ENCODE measurements at places on chromosomes 6 and 20.

- DNase-seq, result no peak
Observed at GRCh38 chr20:26279238-26279637, 582.6 kb upstream of the ZNF337 start.

GRCh38 chr6:151514000-151514730 is 20.3 kb downstream of the CCDC170 start:
- DNase-seq, result no peak

GRCh38 chr6:86856937-86857563 is 80.3 kb upstream of the HTR1E start:
- no peak for DNase-seq

DNA sequence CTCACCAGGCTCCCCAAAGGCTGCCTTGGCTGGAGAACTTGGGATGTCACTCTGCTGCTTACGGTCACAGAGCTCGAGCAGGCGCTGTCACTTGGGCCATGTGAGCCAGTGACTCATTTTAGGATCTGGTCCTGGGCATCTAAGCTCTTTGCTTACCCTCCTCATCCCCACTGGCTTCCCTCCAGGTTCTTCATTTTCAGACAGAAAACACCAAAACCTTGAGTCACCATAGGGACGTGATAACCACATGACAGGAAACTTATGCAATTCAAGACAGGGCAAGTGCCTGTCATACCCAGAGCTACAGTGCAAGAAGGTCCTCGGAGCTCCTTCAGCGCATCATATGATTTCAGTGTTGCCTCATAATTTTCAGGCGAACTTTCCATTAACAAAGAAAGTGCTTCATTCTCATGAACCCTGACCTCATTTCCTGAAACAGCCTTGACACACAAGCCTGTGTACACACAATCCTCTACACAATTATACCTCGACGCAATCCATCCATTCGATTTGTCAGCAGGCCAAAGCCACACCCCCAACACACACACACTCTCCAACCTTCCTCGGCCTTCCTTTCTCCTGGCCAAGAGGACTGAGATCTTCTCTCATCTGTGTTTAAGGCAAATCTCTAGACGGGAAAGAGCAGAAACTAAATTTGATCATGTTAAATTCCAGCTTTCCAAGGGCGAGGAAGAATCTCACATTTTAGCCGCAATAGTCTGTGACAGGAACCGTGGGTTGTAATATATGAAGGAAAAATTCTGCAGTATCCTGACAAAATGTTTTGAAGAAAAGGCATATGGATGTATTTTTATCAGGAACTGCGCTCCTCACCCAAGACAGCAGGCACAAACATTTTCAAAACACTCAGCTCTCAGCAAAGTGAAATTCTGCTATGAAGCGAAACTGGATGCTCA is 25.3 kb downstream of the TBC1D7 start:
- peak; percentile 79 for DNase-seq

DNA sequence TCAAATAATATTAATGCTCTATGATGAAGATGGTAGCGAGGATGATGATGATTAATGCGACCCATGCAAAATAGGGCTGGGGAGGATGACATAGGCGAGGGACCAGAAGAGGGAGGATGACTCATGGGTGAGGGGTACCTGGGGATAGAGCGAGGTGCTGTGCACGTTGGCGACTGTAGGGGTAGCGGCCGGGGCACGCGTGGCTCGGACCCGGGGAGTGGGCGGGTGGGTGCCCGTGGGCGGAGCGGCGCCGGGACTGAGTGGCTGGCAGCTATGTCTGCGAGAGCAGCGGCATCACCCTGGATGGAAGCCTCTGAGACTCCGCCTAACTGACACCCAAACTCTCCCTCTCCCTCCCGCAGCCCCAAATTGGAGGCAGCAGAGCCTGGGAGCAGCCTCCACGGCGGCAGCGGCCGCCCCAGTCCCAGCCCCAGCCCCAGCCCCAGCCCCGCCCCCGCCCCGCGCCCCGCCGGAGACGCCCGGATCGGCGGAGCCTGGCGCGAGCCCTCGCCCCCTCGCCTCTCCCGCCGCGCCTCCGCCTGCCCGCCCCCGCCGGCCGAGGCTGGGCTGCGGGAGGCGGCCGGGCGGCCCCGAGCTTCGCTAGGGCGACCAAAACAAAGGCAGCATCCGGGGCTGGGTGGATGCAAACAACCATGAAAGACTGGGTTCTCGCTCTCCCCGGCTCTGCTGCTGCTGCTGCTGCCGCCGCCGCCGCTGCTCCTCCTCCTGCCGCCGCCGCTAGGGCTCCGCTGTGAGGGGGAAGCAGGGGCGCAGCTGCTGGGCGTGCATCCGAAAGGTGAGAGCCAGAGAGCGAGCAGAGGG is at the start of gene RIMS1:
RIMS1 (plus strand) TSS at position 367 of the 822 bp plus-strand sequence. CDS start 474 bp downstream, outside the sequence.
- DNase-seq, result no peak

DNA sequence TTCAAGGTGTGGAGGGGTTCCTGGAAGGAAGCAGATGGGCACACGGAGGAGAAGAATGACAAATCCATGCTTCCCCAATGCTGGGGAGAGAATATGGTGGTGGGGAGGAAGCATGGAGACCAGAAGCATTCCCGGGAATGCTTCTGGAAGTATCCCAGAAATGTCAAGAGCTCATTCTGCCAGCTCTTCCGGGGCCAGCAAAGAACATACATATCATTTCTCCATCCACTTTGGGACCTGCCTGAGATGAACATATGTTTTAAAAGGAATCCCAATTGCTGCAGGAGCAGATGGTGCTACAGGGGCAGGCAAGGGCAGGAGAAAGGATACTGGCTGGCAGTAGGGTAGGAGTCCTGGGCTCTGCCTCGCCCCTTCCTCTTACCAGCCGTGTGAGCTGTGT is 37.9 kb upstream of the CCDC167 start:
- DNase-seq, result no peak

DNA sequence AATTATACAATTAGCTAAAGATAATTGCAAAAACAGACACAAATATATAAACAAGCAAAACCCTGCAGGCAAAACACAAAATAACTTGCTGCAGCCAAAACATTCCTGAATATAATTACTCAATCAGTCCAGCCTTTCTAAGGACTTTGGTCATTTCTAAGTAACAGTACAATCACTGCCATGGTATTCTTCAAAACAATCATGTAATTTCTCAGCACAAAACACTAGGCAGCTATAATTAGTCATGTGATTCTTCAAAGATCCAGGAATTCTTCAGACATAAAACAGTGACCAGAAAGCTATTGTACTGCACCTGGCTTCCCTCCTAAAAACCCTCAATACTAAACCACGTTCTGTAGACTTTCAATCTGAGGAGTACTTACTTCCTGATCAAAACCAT is 881.1 kb downstream of the EPHA7 start:
- no peak for DNase-seq

DNA sequence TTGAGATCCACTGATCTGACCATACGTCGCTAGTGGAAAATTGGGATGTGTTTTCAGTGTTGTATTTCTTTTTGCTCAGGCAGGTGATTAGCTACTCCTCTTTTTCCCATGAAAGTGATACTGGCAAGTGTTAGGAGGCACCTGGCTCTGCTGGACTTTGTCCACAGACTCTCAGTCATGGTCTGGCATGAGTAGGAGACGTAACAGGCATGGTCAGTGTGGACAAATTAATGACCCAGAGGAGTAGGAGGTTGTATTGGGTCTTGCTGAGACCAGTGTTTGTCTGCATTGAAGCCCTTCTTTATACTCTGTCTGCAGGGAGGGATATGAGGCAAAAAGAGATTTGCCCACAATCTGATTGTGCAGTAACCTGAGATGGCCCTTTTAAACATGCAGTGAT is 178.7 kb downstream of the DTNBP1 start:
- DNase-seq, result no peak

GRCh38 chr6:47163536-47163935 is 121.4 kb upstream of the ADGRF1 start:
- no peak for DNase-seq

DNA sequence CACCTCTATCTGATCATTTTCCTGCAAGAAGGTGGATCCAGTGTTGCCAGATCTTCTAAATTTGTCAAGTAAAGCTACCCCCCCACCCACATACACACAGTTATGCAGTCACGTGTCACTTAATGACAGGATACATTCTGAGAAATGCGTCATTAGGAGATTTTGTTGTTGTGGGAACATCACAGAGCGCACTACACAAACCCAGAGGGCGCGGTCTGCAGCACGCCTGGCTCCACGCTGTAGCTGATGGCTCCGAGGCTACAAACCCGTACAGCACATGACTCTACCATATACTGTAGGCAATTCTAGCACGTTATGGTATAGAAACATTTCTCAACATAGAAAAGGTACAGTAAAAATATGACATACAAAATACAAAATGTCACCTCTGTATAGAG is 126.9 kb downstream of the SYCP2 start:
- DNase-seq, result peak; percentile 65

DNA sequence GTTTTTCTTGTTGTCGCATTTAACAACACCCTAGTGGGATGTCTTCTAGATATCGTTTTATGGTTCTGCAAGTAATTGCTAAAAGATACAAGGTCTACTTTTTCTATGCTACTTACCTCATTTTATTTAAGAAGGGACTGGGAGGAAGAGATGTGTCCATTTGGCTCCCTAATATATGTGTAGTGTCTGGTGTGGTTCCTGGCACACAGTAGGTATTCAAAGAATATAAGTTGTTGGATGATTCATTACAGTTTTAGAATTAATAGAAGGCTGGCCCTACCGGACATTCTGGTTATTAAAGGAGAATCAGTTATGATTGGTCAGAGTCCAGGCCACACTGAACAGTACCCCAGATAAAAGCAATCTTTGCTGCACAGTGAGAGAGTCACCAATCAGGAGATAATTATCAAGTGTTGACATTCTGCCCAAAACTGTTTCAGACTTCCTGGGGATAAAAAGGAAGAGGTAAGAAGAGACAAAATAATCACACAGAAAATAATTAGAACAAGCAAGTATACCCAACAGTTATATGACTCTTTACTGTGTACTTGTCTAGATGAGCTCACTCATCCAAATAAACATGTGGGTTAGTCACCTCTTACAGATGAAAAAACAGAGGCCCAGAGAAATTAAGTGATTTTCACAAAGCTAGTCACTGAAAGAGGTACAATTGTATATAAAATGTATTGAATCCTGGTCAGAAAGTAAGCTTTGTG is 7.0 kb downstream of the TMEM244 start:
- no peak for DNase-seq

- no peak for DNase-seq
Observed at GRCh38 chr20:59043698-59044097, 1.1 kb upstream of the PRELID3B start.

GRCh38 chr20:57795342-57795697 is 85.5 kb upstream of the PMEPA1 start:
- DNase-seq, result peak; percentile 65

DNA sequence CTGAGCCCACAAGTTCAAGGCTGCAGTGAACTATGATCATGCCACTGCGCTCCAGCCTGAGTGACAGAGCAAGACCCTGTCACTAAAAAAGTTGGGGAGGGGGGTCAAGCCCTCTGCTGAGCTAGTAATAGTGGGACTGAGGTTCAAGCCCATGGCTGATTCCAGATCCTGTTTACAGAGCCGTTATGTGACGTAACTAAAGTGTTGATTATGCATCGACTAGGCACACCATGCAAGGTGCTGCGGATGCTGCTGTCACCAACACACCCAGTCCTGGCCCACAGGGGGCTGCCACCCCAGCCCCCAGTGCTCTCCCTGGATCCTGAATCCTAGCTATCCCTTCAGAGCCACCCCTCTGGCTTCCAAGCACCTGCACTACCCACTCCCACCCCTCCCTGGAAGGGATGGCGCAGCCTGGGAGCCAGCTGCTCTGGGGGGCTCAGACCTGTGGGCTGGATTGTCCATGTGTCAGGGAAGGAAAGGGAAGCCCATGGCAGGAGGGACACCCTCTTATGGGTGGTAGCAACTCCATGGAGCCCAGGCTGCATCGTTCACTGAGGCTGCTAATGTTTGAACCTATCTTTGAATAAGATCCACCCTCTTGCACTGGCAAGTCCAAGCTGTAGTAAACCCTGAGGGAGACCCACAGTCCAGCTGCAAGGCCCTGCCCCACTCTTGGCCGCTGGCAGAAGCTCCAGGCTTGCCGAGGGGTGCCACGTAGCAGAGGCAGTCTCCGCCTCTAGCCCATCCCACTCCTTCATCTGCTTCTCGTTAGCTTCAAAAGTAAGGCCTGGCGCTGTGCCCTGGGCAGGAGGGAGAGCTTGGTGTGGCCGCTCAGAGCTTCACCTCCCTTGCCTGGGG is 95.0 kb downstream of the SNX5 start:
- DNase-seq, result no peak

- DNase-seq, result no peak
Observed at GRCh38 chr6:18209539-18210197, 54.4 kb downstream of the KDM1B start.

DNA sequence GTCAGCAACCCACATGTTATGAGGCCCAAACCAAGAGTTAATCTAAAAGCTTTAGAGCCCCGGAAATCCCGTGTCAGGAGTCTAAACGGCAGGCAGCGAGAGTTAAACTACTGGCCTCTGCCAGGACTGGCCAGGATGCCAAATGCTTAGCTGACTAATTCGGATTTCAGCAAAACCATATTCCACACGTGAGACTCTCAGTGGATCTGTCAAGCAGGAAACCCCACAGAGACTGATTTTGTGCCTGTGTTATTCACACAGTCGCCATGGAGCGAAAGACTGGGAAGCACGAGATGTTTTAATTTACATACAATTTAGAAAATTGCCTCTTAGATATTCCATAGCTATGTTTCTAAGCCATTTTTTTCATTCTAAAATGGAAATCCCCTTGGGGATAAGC is 152.9 kb downstream of the RNASET2 start:
- no peak for DNase-seq

- DNase-seq, result peak; percentile 18
Observed at GRCh38 chr20:46401478-46401860, 4.9 kb downstream of the ELMO2 start.

DNA sequence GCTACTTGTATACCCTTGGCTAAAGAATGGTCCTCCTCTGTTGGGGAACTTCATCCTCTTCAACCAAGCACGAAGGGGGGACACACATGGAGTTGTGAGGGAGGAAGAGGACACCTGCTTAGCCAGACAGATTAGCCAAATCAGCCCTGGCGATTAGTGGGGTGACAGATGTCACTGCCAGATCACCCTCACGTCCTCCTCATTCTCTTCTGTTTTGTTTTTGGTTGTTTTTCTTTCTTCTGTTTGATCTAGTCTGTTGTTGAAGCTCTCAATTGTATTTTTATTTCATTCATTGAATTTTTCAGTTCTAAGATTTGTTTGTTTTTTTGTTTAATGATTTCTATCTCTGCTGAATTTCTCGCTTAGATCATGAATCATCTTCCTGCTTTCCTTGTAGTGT is 27.5 kb upstream of the NKX2-4 start:
- DNase-seq, result no peak

DNA sequence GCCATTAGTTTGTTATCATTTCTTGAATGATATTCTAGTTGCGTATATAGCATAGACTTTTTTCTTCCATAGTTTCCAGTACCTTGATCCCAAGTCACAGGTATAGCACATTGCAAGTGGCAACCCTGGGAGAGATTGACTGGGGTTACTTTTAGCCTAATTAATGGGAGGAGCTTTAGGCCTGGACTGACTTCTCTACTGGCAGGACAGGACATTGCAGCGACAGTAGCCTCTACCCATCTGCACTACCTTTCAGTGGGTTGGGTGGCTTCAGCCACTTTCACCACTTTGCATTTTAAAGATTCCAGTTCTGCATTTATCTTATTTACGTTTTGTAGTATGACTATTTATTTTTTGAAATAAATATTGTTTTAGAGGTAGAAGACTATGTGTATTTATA is 320.3 kb downstream of the RIMS1 start:
- no peak for DNase-seq

GRCh38 chr6:85714893-85715530 is 72.3 kb upstream of the SYNCRIP start:
- DNase-seq, result no peak

GRCh38 chr6:25251426-25251825 is 27.7 kb upstream of the CARMIL1 start:
- DNase-seq, result no peak
